ENCODE measurements at places on chromosomes 7 and 10. TPM values are rescaled to one million over a fixed set of nuclear protein-coding genes. Genes with fewer than 3 reads are reported as not detected.

Gene SPDYE9
- not detected for total RNA-seq

DNA sequence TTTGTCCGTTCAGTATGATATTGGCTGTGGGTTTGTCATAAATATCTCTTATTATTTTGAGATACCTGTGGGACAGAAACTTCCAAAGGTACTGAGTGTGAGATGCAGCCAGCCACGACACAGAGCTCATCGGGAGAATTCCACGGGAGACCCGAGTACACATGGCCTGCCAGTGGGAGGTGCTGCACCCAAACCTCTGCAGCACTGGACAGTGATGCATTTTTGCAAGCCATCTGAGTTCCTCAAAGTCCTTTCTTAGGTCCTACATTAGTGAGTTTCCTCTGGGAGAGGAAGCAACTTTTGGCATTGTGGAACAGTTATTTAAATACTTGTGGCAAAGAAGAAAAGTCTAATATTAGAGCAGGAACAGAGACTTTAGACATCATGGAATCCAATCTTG, 77.5 kb downstream of the ARID5B start:
- no peak overlapping the region for H3K4me3 ChIP-seq
- no peak for DNase-seq
- H3K27ac ChIP-seq: no peak overlapping the region
- H3K4me1 ChIP-seq: peaks cover 3% of the 10 kb centered on the region
- no peaks in the 10 kb centered on the region for H3K36me3 ChIP-seq

- H3K27ac ChIP-seq: no peak overlapping the region
- no peak for DNase-seq
- H3K36me3 ChIP-seq: no peaks in the 10 kb centered on the region
- no peak overlapping the region for H3K4me3 ChIP-seq
- H3K27me3 ChIP-seq: no peaks in the 10 kb centered on the region
Measured at GRCh38 chr7:108028111-108028510, 25.1 kb upstream of the LAMB1 start.

GRCh38 chr7:101826081-101826835, 8.8 kb downstream of the CUX1 start:
- no peak for DNase-seq
- no peak overlapping the region for H3K4me3 ChIP-seq

GRCh38 chr10:122113161-122113944, 124.4 kb downstream of the TACC2 start:
- no peak overlapping the region for H3K4me3 ChIP-seq
- no peak for DNase-seq
- H3K27ac ChIP-seq: no peak overlapping the region
- H3K4me1 ChIP-seq: no peaks in the 10 kb centered on the region
- no peaks in the 10 kb centered on the region for H3K27me3 ChIP-seq

GRCh38 chr10:86345859-86346798, 20.5 kb downstream of the GRID1 start:
- H3K27me3 ChIP-seq: no peaks in the 10 kb centered on the region
- no peak for DNase-seq
- no peak overlapping the region for H3K4me3 ChIP-seq
- no peaks in the 10 kb centered on the region for H3K36me3 ChIP-seq

GRCh38 chr7:134431815-134432214, 27.1 kb downstream of the AKR1B1 start:
- H3K27ac ChIP-seq: no peak overlapping the region
- peaks cover 4% of the 10 kb centered on the region for H3K4me1 ChIP-seq
- peak overlapping the region; percentile 59 for H3K4me3 ChIP-seq
- no peak for DNase-seq
- H3K27me3 ChIP-seq: no peaks in the 10 kb centered on the region

DNA sequence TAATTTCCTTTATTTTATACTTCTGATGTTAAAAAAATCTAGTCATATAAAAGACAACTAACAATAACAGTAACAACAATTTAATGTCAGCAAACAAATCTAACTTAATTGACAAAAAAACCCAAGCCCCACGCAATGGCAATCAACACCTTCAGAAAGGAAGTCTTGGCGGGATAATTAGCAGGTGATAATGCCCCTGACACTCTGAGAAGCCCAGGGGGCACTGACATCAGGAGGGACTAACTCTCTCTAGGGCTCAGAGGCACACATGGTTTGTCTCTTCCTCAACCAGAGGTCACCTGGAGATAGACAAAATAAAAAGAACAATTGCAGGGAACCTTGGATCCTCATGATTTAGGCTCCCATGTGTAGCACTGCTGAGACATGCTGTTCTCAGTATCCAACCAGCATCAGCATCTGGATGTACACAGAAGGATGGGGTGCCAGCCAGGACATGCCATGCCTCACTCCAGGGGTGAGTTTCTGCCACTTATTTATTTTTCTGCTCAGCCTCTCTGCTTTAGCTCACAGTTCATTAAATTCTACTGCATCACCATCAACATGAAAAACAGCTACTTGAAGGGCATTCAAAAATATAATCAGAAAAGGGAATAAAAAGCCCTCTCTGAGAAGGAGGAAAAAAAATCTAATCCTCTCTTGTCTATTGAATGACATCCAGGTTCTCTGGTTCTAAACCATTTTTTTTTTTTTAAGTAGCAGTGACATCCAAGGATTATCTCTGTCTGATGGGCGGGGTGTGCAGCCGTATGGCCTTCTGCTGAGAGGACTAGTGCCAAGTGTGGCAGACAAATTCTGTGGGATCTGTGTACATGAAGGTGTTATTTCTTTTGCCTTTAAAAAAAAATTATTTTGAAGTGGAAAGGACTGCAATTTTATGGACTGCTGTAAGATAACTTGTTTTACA, 96.3 kb downstream of the ATXN7L1 start:
- no peaks in the 10 kb centered on the region for H3K36me3 ChIP-seq
- no peak for DNase-seq
- no peaks in the 10 kb centered on the region for H3K27me3 ChIP-seq
- no peak overlapping the region for H3K27ac ChIP-seq

DNA sequence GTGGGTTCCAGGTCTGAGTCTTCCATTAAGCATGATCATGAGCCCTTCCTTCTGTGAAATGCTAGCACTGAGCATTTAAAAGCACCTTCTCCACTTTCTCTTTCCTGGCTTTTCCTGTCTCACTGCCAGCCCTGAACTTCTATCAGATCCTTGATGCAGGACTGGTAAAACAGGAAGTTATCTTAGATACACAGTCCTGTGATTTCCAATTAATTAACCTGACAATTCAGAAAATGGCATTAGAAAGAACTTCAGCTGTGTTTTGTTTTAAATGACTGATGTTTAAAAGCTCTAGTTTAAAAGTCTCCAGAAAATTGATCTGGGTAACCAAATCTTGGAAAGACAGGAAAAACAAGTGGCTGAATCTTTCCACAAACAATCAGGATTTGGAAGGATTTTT, 79.0 kb upstream of the MACROH2A2 start:
- no peaks in the 10 kb centered on the region for H3K36me3 ChIP-seq
- DNase-seq: no peak
- no peak overlapping the region for H3K4me3 ChIP-seq
- H3K27ac ChIP-seq: no peak overlapping the region
- H3K4me1 ChIP-seq: no peaks in the 10 kb centered on the region

DNA sequence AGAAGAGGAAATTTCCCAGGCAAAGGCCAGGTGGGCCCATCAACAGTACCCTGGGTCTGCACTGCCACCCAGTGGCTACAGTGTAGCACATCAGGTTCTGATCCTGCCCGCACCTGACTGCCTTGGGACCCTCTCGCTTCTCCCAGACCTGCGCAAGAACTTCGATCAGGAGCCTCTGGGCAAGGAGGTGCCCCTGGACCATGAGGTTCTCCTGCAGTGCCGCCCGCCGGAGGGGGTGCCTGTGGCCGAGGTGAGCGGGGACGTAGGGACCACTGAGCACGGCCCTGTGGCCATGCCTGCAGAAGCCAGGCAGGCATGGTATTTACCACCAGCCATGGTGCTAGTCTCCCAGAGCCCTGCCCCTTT, 33.9 kb upstream of the SLC29A3 start:
- H3K4me3 ChIP-seq: no peak overlapping the region
- H3K4me1 ChIP-seq: no peaks in the 10 kb centered on the region
- no peaks in the 10 kb centered on the region for H3K36me3 ChIP-seq
- no peak for DNase-seq
- H3K27me3 ChIP-seq: no peaks in the 10 kb centered on the region

Gene STARD3NL
- total RNA-seq: 23.4 TPM

- H3K4me1 ChIP-seq: no peaks in the 10 kb centered on the region
- no peak overlapping the region for H3K27ac ChIP-seq
Measured at GRCh38 chr10:101155896-101156295, 24.8 kb downstream of the TLX1 start.

Data from naive thymus-derived CD4-positive, alpha-beta T cell (primary cell).